Stimulated activated CD4-positive, alpha-beta T cell treated with anti-CD3 and anti-CD28 coated beads, Interleukin-4, amount 100 ng/mL, for 48 hours (primary cell): ENCODE measurements at places on chromosomes 12 and 14.

DNA sequence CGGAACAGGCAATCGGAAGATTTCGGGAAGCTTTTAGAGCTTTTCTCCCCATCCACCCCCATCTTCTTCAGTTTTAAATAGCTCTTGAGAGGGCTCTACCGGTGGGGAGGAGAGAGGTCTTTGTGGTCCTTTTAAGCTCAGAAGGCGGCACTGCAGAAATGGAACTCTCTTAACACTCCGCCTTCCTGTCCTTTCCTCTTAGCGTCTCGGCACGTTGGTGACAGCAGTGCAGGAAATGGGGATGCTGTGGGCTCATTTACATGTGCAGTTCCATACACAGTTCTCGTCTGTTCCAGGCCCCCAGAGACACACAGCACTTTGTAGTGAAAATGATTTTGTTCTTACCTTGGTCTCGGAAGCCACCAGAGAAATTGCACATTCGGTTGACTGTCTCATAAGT, 50.4 kb upstream of the RIN3 start:
- DNase-seq = no peak

GRCh38 chr12:1629338-1630132, 504 bp downstream of the WNT5B start:
- no peak for DNase-seq

- DNase-seq = no peak
Measured at GRCh38 chr12:84814664-84815245, 97.8 kb downstream of the SLC6A15 start.

DNA sequence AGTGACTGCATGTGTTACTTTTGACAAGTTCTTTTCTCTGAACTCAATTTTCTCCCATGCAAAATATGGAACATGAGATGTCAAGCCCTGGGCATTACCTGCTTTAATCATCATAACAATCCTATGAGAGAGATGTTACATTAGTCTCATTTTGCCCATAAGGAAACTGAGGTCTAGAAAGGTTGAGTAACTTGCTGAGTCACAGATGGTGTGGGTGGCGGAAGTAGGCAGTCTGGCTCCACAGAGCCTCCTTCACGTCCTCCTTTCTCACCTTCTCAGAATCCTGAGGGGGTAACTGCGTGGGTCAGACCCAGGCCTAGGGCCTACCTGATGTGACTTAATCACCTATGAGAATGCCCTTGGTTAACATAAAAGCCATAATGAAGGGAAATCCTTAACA, 50.7 kb downstream of the TMTC1 start:
- no peak for DNase-seq

GRCh38 chr14:31479027-31479426, 8.8 kb downstream of the GPR33 start:
- DNase-seq = no peak

DNA sequence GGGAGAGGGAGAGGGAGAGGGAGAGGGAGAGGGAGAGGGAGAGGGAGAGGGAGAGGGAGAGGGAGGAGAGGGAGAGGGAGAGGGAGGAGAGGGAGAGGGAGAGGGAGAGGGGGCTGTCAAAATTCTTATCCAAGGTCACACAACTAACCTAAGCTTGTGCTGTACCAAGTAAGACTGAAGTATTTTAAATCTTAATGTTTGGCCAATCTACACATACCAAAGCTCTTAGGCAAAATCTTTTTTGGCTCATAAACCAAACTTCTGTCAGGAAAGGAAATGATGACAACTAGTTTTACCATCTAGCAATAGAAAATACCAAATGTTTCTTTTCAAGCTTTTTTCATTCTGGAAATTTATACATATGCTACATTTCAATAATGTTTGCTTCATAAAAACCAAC, 33.8 kb downstream of the CCDC38 start:
- no peak for DNase-seq

DNA sequence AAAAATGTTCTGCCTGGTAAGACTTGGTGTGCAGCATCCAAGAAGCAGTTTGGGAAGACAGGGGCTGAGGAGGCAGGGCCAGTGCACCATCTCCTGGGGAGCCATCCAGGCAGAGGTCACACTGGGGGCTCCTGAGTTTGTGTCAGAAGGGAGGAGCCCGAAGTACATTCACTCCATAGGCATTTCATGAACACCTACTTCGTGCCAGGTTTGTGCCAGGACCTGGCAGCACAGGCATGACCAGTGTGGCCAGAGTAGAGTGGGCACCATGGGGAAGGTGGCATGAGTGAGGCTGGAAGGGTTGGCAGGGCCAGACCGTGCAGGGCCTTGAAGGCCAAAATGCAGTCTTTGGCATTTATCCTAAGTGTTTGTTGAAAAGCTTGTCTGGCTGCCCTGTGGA, 86.5 kb upstream of the RIN3 start:
- no peak for DNase-seq

- DNase-seq = no peak
Measured at GRCh38 chr14:37587881-37588666, 7.0 kb downstream of the FOXA1 start.

DNA sequence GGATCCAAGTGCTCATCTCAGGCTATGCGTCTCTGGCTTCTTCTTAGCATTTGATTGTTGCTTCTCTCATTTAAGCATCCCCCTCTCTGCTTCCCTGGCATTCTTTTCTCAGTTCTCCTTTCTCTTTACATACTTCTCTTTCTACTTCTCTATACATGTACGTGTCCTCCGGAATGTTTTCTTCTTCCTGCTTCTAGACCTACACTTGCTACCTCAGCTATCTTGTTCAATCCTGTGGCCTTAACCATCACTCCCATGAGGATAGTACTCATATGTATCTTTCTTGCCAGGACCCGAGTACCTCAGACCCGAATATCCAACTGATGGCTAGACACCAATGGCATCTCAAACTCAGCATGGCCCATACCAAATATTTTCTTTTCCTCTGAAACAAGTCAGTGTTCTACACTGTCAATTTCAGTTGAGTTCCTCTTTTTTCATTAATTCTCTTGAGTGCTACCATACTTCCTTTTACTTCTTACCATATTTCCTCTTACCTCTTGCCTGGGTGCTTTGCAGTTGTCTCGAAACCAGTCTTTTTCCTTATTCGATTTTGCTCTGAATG, 115.1 kb upstream of the SLC38A2 start:
- DNase-seq = no peak

DNA sequence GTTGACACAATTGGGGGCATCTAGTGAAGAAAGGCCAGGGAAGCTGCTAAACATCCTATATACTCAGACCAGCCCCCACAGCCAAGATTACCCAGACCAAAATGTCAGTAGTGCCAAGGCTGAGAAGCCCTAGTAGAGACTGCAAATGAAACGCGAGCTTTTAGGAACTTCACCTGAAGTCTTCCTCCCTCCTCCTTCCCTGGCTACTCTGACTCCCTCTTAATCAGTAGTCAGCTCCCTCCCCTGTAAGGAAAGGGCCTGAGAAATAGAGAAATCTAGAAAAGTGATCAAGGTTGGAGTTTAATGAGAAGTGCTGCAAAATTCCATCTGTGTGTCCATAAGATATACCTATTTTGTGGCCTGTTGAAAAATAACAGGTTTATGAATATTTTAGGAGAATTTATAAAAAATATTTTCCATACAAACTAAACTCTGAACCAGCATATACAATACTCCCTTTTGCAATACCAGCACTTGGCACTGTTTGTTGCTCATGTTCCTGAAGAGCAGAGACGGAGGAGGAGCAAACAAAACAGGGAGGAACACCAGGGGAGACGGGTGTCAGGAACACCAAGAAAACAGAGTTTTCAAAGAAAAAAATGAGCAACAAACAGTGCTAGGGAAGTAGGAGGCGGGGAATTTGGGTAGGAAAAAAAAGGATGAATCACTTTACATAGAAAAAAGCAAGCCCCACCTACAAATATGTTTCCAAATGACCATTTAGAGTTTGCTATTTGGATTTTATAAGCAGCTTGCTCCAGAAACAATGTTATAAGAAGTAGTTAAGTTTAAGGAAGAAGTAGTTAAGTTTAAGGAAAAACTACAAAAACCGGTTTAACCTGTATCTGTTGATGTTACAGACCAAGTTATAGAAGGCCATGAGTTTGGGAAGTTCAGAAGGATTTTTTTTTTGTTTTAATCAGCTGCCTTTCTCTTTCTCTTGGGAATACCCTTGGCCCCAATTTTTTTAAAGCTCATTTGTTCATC, 282.1 kb upstream of the GRIP1 start:
- DNase-seq = no peak

DNA sequence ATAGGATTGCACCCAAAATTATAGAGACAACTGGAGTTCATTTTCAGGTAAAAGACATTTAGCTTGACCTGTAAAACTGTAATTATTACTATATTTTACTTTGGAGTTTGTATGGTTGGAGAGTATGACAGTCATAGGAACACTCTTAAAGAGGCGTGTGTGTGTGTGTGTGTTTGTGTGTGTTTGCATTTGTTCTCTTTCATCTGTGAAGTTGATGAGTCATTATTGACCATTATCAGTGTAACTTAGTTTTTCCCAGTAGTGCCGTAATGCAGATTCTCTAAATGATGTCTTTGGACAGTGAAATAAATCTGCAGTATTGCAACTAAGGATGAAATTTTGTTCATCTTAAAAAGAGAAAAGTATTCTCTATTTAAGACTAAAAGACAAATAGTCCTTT, 13.0 kb downstream of the WASHC4 start:
- no peak for DNase-seq

GRCh38 chr14:85416771-85417170, 113.2 kb upstream of the FLRT2 start:
- no peak for DNase-seq

- no peak for DNase-seq
Measured at GRCh38 chr14:58477653-58478052, 50.1 kb downstream of the KIAA0586 start.

DNA sequence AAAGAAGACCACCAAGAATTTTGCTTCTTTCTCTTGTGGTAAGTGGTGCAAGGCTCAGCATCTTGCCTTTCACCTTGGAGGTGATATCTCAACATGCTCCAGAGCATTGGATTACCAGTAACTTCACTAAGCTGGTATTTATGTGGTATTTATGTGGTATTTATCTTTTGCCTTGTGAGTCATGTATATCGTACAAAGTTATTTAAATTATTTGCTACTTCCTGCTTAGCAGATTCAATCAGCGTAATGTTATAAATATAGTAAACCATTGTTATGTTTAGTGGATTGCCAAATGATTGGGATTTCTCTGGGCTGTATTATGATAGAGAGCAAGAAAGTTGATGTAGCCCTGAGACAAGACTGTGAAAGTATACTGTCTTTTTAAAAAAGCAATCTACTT, 366.4 kb downstream of the IPO8 start:
- no peak for DNase-seq

GRCh38 chr12:94286583-94287244, 138.3 kb downstream of the PLXNC1 start:
- DNase-seq = no peak

GRCh38 chr12:122949405-122949804, 16.9 kb downstream of the ABCB9 start:
- no peak for DNase-seq

GRCh38 chr12:15536446-15536845, 214.1 kb downstream of the PTPRO start:
- DNase-seq = no peak

- DNase-seq = no peak
Measured at GRCh38 chr12:105921055-105921454, 217.7 kb downstream of the NUAK1 start.

DNA sequence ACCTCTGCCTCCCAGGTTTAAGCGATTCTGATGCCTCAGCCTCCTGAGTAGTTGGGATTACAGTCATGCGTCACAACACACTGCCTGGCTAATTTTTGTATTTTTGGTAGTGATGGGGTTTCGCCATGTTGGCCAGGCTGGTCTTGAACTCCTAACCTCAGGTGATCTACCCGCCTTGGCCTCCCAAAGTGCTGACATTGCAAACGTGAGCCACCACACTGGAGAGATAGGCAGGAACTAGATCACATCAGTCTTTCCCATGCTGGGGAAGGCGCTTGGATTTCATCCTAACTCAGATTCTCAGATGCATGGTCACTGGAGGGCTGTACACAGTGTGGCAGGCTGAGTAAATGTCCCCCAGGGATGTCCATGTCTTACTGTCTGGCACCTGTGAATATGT, 18.0 kb upstream of the ORAI1 start:
- DNase-seq = no peak

- DNase-seq = no peak
Measured at GRCh38 chr14:77322250-77322902, 1.5 kb downstream of the GSTZ1 start.

GRCh38 chr14:80078501-80078900, 132.8 kb downstream of the DIO2 start:
- no peak for DNase-seq

DNA sequence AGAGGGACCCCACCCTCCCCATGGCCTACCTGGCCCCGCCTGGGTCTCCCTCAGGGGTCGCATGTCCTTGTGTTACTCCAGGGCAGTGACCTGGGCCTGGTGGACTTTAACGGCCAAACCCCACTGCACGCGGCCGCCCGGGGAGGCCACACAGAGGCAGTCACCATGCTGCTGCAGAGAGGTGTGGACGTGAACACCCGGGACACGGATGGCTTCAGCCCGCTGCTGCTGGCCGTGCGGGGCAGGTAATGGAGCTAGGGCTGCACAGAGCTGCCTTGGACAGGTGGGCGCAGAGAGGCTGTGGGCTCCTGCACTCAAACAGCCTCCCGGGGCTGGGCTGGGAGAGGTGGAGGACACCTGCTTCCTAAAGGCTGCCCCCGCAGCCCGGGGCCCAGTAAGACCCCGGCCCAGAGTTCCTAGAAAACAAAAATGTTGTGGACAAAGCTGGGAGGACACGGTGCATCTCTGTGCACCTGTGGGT, 21.6 kb downstream of the ASPG start:
- no peak for DNase-seq

- DNase-seq = no peak
Measured at GRCh38 chr12:50988051-50988450, 35.7 kb downstream of the HIGD1C start.

GRCh38 chr14:54191846-54192245, 205.0 kb upstream of the CDKN3 start:
- DNase-seq = no peak

- no peak for DNase-seq
Measured at GRCh38 chr14:90460136-90460535, 63.3 kb downstream of the CALM1 start.

GRCh38 chr12:106941481-106942156, 14.1 kb upstream of the TMEM263 start:
- DNase-seq = no peak

GRCh38 chr14:26217778-26218177, 380.1 kb downstream of the NOVA1 start:
- no peak for DNase-seq

DNA sequence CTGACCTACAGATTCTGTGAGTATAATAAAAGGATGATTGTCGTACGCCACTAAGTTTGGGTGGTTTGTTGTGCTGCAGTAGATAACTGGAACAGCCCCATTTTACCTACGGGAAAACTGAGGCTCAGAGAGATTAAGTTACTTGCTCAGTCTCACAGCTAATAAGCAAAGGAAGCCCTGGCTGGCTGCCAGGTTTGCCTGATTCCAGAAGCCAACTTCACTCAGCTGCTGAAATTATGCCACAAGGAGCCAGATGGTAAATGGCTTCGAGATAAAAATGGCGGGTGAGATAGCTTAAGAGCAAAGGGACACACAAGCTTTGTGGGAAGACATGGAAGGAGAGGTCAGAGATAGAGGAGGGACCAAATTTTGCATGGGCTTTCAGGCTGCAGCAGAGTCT, 191.5 kb upstream of the NOS1 start:
- DNase-seq = no peak
